ENCODE measurements at places on chromosomes 4 and X.

DNA sequence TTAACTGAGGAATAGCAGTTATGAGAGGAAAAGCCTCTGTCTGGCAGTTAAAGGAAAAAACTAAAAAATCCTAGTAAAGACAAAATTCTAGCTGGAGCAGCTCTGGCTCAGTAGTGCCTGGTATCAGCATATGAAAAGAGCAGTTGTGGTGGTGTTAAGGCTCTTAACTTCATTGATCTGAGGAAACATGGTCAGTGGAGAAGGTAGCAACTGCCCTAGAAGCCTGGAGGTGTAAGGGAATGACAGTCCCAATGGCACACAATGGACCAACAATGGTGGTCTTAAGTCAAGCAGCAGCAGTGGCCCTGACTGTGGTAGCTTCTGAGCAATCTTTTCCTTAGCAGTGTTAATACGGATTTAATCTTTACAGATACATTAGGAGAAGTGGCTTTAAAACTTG is 189.6 kb upstream of the POF1B start:
- no peak for DNase-seq

DNA sequence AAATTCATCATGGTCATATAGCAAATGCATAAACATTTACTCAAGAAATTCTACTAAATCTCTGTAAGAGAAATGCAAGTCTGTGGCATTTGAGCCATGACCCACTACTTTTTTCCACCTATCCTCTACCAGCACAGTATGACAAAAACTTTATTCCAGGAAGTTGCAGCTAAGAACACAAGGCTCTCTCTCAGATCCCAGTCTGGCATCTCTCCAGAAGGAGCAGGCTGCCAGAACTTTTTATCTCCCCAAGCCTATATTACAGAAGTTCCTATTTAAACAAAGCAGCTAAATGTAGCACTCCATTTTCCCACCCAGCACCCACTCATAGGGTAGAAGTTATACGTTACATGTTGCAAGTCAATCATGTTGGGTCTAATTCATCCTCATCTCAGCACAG is 49.3 kb upstream of the EPGN start:
- DNase-seq = no peak

DNA sequence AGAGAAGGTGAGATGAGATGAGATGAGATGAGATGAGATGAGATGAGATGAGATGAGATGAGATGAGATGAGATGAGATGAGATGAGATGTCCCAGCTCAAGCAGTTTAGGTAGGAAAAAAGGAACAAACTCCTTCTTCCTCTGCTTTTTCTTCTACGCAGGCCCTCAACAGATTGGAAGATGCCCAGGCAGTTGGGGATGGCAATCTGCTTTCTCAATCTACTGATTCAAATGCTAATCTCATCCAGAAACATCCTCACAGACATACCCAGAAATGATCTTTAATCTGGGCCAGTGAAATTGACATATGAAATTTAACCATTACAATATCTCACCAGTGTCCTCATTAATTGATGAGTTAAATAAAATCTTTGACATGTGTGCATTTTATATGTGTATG is 370.3 kb upstream of the SLC7A11 start:
- no peak for DNase-seq

DNA sequence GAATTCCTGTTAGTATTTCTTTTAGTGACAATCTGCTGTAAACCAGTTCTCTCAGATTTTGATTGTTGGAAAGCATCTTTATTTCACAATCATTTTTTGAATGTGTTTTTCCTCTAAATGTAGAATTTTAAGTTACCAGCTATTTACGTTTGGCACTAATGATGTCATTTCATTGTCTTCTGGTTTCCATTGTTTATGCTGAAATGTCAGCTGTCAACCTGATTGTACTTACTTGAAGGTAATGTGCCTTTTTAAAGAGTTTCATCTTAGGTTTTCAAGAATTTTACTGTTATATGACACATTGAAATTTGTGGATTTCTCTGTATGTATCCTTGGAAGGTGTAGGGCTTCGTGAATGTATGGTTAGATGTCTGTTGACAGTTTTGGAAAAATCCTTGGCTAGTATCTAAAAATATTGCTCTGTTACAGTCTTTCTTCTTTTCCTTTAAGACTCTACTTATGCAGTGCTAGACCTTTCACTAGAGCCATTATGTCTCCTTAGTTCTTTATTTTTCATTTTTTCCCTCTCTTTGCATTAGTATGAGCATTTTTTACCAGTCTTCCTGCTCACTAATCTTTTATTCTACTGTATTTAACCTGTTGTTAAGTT is 30.4 kb downstream of the SMAD1 start:
- DNase-seq = peak; percentile 29

DNA sequence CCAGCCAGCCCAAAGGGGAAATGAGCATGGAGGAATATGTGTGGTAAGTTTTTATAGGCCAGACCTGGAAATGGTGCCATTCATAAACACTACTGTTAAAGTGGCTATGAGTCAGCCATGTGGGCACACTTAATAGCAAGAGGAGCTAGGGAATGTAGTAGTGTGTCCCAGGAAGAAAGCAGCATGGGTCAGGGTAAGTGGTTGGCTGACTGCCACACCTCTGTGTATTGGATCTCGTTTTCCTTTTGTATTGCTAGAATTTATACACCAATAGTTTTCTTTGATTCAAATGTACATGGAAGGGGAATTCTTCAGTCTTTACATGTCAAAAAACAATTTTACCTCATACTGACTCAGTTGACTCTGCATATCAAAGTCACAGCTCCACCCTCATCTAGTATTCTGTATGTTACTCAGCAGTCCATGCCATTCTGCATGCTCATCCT is 22.9 kb upstream of the SGMS2 start:
- peak; percentile 72 for DNase-seq

DNA sequence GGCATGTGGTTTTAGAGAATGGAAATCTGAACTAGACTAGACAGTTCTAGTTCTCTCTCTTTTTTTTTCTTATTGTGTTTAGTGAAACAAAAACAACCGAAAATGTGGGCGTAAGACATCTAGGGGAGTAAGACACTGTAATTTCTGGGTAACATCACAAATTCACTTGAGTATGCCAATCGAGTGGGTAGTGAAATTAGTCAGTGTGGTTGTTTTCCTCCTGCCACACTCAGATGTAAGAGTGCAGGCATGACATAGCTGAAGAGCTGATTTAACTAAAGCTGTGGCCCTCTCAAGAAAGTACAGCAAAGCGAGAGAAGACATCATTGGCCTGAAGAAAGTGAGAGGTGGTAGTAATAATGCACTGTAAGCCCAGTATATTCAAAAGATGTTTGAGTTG is 1585.3 kb upstream of the AGA start:
- no peak for DNase-seq

- no peak for DNase-seq
Measured at GRCh38 chr4:186771624-186772023, 48.0 kb upstream of the FAT1 start.

- DNase-seq = peak; percentile 64
Measured at GRCh38 chrX:18793601-18794089, 86.2 kb downstream of the PPEF1 start.

GRCh38 chr4:47532658-47533057 is 47.6 kb downstream of the ATP10D start:
- DNase-seq = no peak

DNA sequence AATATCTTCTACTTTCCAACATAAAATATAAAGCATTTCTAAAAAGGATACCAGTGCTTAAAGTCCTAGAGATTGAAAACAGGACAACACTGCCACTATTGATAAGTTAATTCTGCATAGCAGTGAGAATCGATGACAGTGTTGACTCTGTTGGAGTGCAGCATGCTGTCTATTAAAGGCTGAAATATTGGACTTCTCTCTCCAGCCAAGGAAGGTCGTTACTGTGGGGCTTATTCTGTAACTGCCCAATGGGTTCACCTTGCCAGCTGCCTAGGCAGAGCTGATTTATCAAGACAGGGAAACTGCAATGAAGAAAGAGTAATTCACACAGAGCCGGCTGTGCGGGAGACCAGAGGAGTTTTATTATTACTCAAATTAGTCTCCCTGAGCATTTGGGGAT is 37.7 kb upstream of the PGM2 start:
- DNase-seq = no peak

DNA sequence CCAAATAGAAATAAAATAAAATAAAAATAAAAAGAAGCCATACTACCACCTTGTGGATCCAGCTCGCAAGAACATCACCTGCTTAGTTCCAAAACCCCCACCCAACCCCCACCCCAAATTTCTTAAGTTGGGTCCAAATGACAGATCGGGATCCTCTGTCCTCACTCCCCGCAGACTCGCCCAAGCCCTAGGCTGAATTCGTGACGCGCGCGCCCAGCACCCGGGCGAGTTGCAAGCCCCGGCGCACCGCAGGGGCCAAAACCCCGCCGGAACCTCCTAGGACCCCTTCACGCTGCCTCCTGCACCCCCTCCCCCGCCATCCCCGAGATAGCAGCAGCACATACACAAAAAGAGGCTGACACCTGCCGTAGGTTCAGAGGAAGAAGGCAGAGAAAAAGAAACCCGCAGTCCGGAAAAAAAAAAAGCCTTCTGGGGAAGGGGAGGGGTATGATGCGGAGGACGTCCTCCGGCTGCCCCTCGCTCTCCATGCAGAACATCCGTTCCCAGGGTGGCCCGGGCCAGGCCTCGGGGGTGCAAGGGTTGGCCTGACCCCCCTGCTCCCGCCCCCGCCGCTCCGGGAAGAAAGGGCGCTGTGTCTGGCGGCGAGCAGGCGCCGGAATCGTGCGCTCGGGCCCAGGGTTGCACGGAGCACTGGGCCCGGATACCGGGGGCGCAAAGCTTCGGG is 2.6 kb downstream of the NLGN4X start:
- DNase-seq = no peak

- no peak for DNase-seq
Measured at GRCh38 chrX:137742846-137743245, 176.9 kb downstream of the ZIC3 start.

- DNase-seq = peak; percentile 26
Measured at GRCh38 chrX:134373736-134374135, 86.2 kb upstream of the HPRT1 start.

GRCh38 chrX:101485212-101485949 is at the start of gene ARMCX4:
Gene ARMCX4 (plus strand): TSS chrX:101485456. CDS start chrX:101488590, 3,134 bp downstream.
- peak; percentile 83 for DNase-seq

DNA sequence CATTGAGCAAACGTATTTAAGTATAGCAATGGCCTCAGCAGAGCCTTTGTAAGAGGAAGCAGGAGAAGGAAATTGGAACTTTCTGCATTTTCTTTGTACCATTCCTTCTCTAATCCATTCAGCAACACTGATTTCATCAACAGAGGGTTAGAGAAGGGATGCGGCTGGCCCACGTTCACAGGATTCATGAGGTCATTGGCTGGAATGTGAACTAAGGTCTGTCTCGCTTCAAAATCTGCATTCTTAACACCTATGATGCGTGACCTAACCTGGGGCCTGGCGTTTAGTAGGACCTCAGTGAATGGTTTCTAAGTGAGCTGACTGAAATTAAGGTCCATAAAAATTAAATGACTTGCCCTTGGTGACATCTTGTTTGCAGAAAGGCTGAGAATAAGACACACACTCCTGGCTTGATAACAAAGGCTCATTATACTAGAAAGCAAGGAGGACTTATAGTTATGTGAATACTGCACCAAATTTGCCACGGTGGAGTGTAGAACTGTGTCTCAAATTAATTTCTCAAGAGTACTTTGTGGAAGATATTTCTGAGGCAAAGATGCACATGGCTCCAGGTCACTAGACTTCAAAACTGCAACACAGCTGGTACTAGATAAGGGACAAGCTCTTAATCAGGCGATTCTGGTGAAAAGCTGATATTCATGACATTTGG is 25.4 kb downstream of the FGFBP1 start:
- DNase-seq = no peak

- DNase-seq = peak; percentile 60
Measured at GRCh38 chr4:21366312-21366711, 582.3 kb downstream of the KCNIP4 start.

GRCh38 chr4:90183254-90183653 is 56.1 kb downstream of the CCSER1 start:
- peak; percentile 7 for DNase-seq

DNA sequence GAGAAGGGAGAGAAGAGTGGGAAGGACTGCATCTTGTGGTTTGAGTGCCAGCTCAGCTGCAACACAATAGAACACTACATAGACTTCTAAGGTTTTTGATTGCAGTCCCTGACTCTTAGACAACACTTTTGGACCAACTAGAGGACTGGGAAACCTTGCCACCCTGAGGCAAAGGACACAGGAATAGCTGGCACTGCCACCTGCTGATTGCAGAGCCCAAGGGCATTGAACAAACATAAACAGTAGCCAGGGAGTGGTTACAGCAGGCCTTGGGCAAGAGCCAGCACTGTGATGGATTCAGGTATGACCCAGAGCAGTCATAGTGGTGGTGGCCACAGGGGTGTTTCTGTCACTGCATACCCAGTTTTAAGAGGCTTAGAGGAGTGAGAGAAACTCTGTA is 72.5 kb upstream of the CXorf51A start:
- peak; percentile 3 for DNase-seq

- no peak for DNase-seq
Measured at GRCh38 chrX:13750812-13751211, 16.3 kb downstream of the OFD1 start.

- DNase-seq = no peak
Measured at GRCh38 chr4:89588421-89588820, 248.5 kb downstream of the SNCA start.

- DNase-seq = no peak
Measured at GRCh38 chr4:173532725-173533511, 2.9 kb upstream of the HAND2 start.

DNA sequence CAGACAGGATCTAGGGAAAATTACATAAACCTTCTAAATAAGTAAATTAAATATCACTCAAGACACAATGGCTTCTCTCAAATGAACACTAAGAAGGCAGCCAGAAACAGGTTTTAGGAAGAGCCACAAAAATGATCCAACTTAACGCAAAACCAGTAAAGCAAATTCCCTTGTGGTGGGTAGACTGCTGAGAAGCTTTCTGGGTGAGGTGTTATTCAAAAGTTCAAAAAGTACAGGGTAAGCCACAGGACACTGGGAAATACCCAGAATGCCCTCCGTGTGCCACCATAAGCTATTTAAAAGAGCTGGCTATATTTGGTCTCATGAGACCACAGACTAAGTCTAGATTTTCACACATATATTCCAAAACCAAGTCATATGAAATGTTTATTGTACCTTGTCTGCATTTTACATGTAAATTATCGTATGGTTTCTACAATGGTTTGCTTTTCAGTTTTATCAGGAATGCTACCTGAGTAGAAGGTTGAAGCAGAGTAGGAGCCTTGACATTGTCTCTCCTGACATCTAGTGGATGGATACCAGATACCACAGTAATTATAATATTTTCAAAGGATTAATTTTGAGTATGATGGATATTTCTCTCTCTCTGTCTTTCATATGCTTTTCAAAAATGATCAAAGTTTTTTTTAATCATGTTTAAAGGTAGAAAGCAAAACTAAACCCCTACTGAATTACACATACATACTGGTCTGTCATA is 109.3 kb upstream of the KLHL13 start:
- peak; percentile 64 for DNase-seq

- no peak for DNase-seq
Measured at GRCh38 chr4:23837371-23837770, 52.5 kb downstream of the PPARGC1A start.

- no peak for DNase-seq
Measured at GRCh38 chr4:78293821-78294301, 236.7 kb downstream of the FRAS1 start.

GRCh38 chr4:8229331-8229975 is 30.4 kb downstream of the SH3TC1 start:
- DNase-seq = no peak

- DNase-seq = peak; percentile 20
Measured at GRCh38 chrX:118552121-118552900, 56.7 kb downstream of the DOCK11 start.

Data from DMS53 (cell line).